ENCODE measurements at places on chromosomes 4 and X. TPM values are rescaled to one million over a fixed set of nuclear protein-coding genes. Genes with fewer than 3 reads are reported as not detected.

MAGEA9B gene
- polyA plus RNA-seq, result not detected

DNA sequence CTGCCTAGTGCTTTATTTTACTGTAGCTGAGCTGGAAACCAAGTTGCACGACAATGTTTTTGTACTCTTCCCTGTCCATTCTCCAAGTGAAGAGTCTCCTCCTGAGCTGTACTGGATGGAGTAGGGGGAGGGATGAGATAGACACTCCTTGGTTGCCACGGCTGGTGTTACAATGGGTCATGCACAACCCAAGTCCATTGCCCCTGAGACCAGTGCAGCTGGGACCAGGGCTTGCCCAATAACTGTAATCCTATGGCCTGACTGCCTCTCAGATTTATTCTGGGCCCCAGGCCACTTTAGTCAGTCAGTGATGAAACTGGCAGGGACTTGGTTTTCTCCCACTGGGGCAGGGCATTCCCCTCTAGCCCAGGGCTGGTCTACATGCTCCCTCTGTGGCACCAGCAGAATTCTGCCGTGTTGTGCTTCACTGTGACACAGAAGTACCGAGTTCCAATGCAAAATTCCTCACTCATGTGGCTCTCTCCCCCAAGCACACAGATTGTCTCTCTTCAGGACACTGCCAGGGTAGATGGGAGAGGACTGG is 203.3 kb upstream of the PCDH18 start:
- DNase-seq, result no peak

MAP9 gene
- polyA plus RNA-seq, result 6.2 TPM

GRCh38 chr4:176849076-176849475 is 56.4 kb upstream of the VEGFC start:
- DNase-seq, result no peak

PABPC1L2A gene
- not detected for polyA plus RNA-seq

ETDA gene
- polyA plus RNA-seq, result not detected

GRCh38 chrX:39752815-39753214 is 344.9 kb downstream of the BCOR start:
- no peak for DNase-seq

- DNase-seq, result peak; percentile 52
Observed at GRCh38 chr4:3221996-3222395, 27.0 kb upstream of the MSANTD1 start.

DIPK2B gene
- 4.6 TPM for polyA plus RNA-seq

DNA sequence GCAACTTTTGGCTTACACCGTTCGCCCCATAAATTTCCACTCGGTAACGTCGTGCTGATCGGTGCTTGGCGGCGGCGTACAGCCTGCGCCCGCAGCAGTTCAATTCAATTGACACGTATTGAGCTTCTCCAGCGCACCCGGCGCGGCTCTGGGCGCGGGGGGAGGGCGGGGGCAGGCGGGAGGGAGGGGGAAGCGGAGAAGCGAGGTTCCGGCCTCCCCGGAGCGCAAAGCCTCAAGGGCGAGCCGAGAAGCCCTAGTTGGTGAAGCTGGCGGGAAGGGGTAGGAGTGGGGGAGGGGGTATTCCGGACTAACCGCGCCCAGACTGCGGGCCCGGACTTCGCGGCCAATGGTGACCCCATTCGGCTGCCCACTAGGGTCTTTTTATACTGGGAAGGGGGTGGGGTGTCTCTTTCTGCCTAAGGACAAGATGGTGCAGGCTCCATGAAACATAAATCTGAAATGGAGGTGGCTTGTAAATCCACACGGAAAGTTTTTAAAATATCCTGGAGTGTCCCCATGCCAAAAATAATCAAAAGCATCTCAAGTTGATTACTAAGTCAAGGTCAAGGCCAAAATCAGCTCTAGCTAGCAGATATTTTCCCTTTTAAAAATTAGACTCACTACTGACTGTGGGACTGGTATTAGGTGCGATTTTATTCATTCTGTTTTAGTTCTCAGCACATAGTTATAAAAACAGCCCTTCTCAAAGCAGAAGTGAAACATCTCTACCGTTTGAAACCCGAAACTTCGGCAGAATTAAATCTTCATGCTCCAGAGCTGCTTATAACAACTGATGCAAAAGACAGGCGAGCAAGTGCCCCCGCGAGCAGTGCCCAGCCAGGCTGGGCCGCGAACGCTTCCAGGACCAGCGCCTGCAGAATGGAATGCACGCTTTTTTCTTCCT is 1.5 kb upstream of the BCOR start:
- peak; percentile 81 for DNase-seq

DNA sequence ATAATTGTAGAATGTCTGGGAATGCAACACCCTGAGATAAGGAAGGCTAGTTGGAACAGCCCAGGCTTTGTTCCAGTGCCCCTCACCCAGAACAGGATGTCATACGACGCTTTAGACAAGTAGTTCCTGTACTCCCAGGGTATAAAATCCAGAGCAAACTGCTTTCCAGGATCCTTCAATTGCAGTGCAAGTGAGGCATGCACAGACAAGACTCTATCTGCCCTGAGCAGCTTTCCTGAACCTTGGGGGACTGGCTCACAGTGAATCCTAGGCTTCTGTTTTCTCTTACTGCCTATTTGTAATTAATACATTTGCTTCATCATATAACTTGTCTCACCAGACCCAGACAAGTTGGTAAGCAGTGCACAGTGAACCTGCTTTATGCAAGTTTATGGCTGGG is 48.4 kb upstream of the IL9R start:
- DNase-seq, result no peak

- DNase-seq, result peak; percentile 83
Observed at GRCh38 chr4:75916091-75916661, 13.9 kb upstream of the PPEF2 start.

IQSEC2 gene
- polyA plus RNA-seq, result 56.2 TPM

HTR2C gene
- polyA plus RNA-seq, result not detected

- no peak for DNase-seq
Observed at GRCh38 chrX:79170476-79171035, 26.1 kb downstream of the GPR174 start.

GRCh38 chr4:141705048-141705746 is 68.8 kb downstream of the IL15 start:
- no peak for DNase-seq

RUFY3 gene
- 40.6 TPM for polyA plus RNA-seq

DNA sequence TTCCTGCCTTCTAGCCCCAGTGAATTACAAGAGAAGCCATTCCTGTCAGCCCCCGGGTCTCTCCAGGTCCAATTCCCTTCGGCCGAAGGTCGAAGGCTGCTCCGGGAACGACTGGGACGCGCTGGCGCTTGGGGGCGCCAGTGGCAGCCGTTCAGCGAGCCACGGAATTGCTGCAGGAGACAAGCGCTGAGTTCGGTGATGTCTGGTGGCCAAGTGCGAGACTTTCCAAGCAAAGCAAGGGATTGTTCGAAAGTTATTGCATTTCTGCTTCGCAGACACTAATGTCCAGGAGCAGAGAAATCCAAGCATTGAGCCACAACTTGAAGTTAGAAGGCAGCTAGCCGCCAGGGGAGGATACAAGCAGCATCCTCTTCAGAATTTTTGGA is 1.1 kb upstream of the DKK2 start:
- DNase-seq, result peak; percentile 68

DNA sequence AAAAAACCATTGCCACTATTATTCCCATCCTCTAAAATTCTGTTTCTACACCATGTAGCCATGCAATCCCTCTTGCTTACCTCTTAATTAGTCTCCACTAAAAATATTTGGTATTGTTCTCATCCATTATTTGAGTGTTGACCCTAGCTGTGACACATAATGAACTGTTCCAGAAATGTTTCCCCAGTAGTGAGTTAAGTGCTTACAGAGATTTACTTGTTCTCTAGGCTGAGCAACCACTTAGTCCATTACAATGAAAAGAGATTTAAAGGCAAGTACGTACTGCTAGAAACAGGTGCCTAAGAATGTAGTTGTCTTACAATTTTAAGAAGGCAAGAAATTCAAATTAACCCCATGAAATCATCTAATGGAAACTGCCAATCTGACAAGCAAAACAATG is 112.7 kb upstream of the PTPN13 start:
- no peak for DNase-seq

DNA sequence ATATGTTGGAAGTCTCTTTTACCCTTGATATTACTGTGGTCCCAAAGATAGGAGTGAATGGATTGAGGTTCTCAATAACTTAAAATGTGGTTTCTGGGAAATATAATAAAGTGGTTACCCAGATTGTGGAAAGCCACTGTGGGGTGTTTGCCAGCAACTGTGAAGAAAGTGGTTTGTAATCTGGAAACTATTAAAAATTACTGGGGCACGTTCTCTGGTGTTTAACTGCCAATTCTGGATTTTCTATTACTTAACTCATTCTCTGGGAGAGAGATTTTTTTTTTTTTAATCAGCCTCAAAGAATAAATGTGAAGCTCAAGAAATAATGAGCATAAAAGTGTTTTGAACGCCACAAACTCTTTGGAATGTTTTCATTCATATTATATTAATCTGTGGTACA is 4.9 kb upstream of the CXCL6 start:
- no peak for DNase-seq

CCKAR gene
- polyA plus RNA-seq, result 0.22 TPM

GRCh38 chrX:80420147-80420546 is at the start of gene TENT5D:
TSS of gene TENT5D (plus strand) at chrX:80420447. CDS start at chrX:80442540, 22,093 bp downstream.
- DNase-seq, result no peak

TCEAL7 gene
- 7.7 TPM for polyA plus RNA-seq

DNA sequence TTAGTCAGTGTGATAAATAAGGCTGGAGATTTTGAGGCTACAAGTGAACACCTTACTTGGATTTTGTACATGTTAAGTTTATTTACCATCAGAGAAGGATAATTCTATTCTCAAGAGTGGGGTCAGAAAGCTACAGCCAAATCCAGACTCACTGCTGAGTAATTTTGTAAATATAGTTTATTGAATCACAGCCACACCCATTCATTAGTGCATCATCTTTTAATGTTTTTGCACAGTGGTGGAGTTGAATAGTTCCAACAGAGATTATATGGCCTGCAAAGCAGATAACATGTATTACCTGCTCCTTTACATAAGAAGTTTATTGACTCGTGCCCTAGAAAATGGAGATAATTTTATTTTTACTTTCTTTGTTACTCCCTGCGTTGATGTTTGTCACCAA is 60.4 kb downstream of the PCDH18 start:
- DNase-seq, result no peak

- DNase-seq, result no peak
Observed at GRCh38 chr4:17665346-17665745, 50.9 kb downstream of the MED28 start.

DNA sequence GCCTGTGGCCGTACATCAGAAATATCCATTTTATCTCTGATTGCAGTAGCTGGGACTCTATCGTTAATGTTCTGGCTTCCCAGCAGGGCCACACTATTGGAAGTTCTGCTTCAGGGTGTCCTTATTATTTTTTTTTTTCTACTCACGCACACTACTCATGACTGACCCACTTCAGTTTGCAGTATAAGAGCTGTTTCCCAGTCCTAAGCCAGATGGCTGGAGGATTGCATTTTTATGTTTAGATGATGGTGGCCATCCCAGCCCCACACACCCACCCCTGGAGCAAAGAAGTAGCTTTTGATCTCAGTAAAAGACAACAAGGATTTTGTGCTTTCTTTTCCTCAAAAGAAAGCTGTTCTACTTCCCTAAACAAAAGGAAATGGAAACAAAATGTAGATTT is 557.0 kb upstream of the GALNTL6 start:
- no peak for DNase-seq

CENPVL2 gene
- polyA plus RNA-seq, result not detected

- DNase-seq, result no peak
Observed at GRCh38 chr4:188821500-188821899, 682.3 kb downstream of the TRIML1 start.

- no peak for DNase-seq
Observed at GRCh38 chr4:62544428-62544827, 1344.3 kb downstream of the ADGRL3 start.

DNA sequence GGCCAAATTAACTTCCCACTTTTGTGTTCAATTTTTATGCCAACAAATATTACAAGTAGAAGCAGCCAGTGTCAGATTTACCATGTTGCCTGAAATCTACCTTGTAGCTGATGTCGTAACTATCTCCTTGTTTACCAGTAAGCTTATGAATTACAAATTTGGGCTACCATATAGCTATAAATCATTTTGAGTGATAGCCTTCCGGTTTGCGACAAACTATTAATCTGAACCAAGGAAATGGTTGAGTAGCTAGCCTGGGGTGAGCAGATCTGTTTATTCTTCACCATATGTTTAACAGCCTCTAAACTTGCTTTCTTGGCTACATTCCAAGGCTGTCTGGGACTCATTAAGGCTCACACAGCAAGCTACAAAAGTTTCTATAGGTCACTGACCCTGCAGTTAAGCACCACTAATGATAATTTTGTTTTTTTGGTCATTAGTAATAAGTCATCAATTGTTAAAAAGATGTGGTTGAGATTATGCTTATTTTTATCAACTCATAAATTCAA is 218.7 kb upstream of the SPOCK3 start:
- no peak for DNase-seq

DNA sequence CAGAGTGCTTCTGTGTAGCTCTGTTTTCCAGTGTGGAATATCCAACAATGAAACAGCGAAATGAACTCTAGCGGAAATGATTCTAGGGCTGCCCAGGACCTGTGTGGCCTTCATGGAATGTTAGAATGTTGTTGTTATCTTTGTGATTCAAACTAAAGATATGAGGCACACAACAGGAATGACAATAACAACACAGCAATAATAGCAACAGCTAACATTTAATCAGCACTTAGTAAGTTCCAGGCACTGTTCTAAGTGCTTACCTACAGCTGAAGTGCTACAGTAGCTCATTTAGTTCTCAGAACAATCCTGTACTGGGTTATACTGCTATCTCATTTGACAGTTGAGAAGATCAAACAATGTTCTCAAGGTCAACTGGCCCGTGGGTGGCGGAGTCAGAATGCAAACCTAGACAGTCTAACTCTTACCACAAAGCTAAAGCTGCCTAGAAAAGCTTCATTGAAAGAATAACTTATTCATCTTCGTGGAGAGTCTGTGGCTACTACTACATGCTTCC is 63.7 kb downstream of the MAML3 start:
- no peak for DNase-seq

GRCh38 chr4:156778606-156779005 is 193.0 kb downstream of the PDGFC start:
- no peak for DNase-seq

DNA sequence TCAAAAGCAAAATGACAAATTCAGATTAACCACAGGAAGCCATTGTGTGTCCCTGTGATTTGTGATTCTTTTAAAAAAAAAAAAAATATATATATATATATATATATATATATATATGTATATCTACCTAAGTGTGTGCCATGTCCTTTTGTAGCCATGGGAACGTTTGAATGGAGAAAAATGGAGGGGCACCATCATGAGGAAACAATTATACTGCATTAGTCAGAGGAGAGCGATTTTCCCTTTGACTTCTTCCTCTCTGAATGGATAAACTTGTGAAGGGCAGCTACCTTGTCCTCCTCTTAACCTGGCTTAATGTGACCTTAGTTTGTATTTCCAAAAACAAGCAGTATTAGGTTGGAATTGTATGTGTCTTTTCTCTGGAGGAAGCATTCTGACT is 23.3 kb upstream of the CBLL2 start:
- no peak for DNase-seq

AGTR2 gene
- not detected for polyA plus RNA-seq

CYTL1 gene
- not detected for polyA plus RNA-seq

- DNase-seq, result no peak
Observed at GRCh38 chr4:150389896-150390530, 191.9 kb upstream of the MAB21L2 start.

- DNase-seq, result no peak
Observed at GRCh38 chr4:123093236-123093635, 170.8 kb upstream of the NUDT6 start.

- DNase-seq, result no peak
Observed at GRCh38 chr4:180953572-180953971, 1289.6 kb upstream of the TENM3 start.

GRCh38 chr4:74919783-74920182 is 13.1 kb upstream of the PARM1 start:
- DNase-seq, result no peak

CXCL6 gene
- 1.1 TPM for polyA plus RNA-seq

- DNase-seq, result no peak
Observed at GRCh38 chr4:7785017-7785416, 154.6 kb downstream of the AFAP1 start.
